ENCODE measurements at places on chromosomes 5 and 9.

DNA sequence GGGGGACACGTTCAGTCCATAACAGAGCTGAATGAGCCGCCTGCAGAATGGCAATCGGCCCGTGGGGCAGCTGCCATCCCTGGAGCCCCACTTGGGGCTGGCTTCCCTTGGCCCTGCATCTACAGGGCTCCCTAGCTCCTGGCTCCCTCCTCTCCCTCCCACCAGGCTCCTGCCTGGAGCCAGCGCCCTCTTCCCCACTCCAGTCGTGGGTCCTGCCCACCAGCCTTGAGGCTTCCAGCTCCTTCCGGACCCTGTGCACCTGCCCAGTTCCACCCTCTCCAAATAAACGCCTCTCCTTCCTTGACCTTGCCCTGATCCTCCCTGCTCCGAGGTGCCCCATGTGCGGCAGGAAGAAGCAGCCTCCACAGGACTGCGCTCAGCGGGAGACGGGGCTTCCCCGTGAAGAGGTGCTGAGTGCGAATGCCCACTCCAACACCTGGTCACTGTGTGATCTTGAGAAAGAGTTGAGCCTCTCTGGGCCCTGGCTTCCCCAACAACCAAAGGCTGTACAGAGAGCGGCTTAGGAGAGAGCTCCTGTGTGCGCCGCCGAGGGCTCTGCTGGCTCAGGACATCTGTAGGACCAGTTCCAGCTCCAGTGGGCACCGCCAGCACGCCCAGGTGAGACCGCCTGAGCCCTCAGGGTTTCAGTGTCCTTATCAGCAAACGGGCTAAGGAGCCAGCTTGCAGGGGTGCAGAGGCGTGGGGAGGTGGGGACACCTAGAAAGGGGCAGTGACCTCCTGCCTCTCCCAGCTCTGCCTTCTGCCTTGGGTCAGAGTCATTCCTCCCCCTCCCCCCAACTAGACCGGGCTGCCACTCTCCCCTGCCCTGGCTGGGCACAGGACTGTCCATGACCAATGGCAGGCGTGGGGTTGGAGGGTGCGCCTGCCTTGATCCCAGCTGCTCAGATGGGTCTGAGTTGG lies 12.1 kb downstream of the C9orf50 start:
- DNase-seq: no peak

DNA sequence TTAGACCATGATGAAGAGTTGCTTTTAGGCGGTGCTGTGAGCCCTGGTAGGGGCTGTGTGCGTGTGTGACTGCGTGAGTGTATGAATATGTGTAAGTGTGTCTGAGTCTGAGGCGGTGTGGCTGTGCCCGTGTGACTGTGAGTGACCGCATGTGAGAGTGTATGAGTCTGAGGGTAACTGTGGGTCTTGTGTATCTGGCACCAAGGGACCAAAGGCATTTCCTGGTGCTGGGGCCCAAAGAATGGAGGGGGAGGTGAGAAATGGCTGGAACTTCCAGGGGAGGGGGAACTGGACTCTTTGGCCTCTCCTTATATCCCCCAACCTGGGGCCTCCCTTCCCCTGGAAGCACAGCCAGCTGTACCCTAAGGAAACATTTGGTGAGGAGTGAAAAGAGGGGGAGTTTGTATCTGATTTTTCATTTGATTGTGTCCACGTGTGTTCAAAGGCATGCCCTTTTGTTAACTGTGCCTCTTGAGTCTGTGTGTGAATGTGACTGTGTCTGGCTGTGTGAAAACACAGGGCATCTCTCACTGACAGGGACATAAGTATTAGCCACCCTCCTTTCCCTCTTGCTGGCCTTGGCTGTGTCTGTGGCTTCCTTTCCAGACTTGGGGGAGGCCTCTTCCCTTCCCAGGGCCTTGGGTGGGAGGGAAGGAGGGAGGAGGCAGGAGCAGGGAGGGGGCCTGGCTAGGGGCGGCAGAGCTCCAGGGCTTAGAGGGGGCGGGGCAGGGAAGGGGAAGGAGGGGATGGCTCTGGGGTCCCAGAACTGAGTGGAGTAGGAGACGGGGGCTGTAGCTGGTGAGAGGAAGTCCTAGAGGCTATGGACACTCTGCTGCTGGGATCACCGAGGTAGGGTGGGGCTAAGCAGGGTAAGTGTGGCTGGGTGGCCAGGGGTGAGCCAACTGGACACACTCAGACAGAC lies 1.4 kb downstream of the IL11RA start:
- no peak for DNase-seq

- DNase-seq: no peak
These were observed 144.6 kb downstream of the CMYA5 start for GRCh38 chr5:79834098-79834753.

GRCh38 chr5:148998174-148998797 lies 64.6 kb downstream of the SH3TC2 start:
- DNase-seq: no peak

- no peak for DNase-seq
These were observed 305.9 kb upstream of the DAB2 start for GRCh38 chr5:39730699-39731098.

GRCh38 chr5:53023969-53024368 lies 34.8 kb downstream of the ITGA2 start:
- DNase-seq: no peak

DNA sequence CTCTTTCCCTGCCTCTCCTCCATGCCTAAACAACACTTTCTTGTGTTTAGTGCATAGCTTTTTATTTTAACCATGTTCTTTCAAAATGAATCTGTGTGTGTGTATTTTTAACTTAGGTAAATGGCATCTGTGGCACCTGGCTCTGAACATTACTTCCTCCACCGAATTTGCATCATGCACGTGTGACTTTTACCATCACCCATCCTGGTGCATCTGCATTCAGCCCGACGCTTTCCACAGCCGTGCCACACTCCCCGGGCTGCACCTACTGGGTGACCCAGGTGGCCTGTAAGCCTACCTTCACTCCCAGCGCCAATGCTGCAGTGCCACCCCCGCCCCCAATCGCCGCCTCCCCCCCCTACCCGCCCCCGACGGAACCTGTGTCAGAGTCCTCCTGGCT lies 12.7 kb upstream of the FCN1 start:
- DNase-seq: no peak

DNA sequence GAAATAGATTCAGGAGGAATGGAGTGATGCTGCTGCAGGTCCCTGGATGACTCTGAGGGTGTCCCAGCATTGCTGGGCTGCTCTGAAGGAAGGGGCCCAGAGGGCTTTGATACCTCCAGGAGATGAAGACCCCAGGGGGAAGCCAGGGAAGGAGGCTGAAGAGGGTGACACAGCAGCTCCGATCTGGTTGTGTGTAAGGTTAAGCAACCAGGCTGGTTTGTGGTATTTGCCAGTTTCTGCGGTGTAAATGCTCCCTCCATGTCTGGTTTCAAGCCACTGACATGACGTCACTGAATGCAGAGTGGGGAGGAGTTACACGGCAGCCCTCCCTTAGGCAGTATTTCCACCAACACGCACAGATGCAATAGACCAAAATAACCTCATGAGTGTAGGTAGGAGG lies 40.0 kb upstream of the ORM1 start:
- DNase-seq: no peak

DNA sequence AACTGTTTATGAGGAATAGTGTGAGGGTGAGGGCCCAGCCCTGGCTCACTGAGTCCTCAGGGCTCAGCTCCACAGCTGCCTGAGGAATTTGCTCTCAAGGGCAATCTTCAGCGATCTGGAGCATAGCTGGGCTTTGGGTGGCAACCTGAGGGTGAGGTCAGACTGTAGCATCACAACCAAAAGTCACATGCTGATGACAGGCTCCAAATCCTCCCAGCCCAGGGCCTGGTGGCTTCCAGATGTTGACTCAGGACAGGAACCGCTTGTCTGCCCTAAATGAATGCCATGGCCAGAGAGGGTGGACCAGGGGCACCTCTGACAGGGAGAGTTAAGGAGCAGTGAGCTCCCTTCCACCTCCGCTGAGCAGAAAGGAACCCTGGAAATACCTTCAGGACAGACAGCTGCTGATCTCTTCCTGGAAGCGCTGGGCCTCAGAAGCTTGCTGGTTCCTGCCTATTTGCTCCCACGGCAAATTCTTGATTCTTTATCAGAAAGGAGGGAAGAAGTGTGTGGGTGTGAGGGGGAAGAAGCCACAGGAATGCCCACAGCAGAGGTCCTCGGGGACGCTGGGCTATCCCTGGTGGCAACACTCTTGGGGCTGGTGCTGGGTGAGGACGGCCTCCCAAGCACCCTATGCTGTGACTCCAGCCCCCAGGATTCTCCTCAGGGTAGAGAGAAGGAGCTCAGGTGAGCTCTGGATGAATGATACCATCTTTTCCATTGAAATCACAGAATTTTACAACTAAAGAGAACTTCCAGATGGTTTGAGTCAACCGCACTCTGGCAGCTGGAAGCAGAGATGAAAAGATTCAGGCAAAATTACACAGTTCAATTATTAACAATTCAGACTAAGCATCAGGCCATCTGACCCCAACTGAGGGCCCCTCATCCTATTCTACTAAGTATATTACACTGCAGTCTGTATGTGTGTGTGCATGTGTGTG lies 13.8 kb upstream of the CTSL start:
- no peak for DNase-seq

DNA sequence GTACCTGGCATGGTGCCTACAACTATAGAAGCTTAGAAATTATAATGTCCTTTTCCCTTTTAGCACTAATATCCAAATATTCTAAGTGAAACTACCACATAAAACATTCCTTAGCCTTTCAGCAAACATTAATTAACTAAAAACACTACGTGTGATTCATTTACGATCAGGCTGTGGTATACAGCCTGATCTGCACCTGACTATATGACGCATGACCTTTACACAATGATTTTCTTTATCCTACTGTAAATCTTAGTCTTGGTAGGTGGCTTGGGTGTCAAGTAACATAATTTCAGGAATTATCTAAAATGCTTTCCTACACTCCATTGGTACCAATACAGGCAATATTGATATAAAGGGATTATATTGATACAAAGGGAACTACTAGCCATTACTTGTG lies 686.7 kb downstream of the DTWD2 start:
- DNase-seq: no peak

- DNase-seq: no peak
These were observed 62.9 kb upstream of the IL17B start for GRCh38 chr5:149441986-149442385.

DNA sequence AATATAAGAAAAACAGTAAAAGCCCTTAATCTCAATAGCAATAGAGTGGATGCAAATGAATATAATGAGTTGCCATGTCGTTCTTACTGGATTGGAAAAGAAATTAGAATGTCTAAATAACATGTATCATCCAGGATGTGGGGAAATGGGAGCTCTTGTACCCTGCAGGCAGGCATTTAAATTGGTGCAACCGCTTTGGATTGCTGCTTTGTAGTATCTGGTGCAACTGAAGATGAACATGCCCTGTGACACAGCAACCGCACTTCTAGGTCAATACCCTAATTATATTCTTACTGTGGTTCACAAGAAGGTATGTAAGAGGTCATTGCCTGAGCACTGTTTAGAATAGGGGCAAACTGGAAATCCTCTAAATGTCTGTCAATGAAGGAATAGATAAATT lies 18.9 kb downstream of the MRPS30 start:
- DNase-seq: no peak

DNA sequence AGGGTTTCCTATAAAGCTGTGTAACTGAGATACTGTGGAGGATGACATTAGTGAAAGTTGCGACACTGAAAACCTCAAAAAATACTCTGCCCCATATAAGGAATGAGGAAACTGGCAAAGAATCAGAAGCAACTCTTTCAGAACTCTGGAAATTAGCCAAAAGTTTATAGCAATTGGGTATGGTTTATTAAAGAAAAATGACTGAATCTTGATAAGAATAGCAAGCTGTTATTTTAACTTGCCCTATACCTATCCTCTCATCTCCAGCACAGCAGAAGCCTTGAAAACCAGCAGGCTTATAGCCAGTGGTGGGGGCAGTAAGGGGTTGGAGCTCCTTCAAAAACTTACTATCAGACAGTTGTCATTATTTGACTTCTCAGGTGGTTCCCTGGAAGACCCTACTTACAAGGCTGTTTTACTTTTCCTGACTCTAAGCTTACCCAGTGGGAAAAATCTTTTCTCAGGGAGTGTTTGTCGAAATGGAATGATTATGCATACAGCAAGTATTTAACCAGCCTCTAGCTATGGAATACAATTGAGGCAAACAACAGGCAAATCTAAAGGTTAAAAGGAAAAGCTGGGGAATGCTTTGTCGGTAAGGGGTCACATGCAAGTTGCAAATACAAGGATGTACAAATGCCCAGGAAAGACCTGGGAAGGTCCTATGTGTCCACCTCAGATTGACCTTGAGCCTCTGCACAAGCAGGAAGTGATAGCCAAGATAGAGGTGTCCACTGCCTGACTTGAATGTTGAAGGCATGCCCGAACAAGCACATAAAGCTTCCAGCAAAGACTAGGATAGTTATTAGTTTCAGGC lies 21.0 kb upstream of the FAM151B start:
- DNase-seq: no peak

DNA sequence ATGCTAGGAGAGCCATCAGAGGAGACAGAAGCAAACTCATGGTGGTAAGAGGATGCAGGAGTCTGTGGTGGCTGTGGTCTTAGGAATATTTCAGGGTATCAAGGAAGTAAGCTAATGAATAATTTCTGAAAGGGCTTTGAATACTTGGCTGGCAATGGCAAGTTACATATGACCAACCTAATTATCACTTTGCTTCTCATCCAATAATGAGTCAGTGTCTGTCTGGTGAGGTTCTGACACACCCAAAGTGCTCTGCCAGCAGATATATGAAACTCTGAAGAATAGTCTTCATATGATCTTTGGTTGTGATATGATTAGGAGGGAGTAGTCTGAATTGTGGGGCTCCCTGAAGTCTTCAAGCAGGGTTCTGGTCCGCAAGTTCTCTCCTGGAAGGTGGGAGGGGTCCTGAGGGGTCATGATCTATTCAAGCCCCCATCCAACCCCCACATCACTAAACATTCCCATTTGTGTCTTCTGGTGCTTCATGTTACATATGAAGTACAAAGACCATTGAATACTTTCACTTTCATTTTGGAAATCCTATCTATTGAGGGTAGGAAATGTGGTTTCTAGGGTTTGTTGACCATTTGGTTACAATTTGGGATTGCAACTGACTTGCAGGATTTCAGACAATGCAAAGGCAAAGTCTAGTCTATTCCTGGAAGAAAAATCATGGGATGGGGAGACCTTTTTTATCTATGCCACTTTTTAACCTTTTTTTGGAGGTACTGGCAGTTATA lies 199.9 kb upstream of the CDKN2B start:
- DNase-seq: no peak

GRCh38 chr9:21852754-21853153 lies 50.3 kb downstream of the MTAP start:
- DNase-seq: no peak

DNA sequence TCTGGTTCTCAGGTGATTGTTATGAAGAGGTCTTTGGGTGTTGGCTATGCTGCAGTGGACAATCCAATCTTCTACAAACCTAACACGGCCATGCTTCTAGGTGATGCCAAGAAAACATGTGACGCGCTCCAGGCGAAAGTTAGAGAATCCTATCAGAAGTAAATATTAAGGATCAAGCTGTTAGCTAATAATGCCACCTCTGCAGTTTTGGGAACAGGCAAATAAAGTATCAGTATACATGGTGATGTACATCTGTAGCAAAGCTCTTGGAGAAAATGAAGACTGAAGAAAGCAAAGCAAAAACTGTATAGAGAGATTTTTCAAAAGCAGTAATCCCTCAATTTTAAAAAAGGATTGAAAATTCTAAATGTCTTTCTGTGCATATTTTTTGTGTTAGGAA lies 101.3 kb downstream of the NNT start:
- DNase-seq: no peak

- no peak for DNase-seq
These were observed 30.2 kb upstream of the SMC5 start for GRCh38 chr9:70228611-70229010.

GRCh38 chr5:173671121-173671949 lies 54.9 kb upstream of the BOD1 start:
- DNase-seq: no peak

GRCh38 chr9:6924988-6925563 lies 167.3 kb downstream of the KDM4C start:
- no peak for DNase-seq

Data from stimulated activated CD4-positive, alpha-beta T cell treated with anti-CD3 and anti-CD28 coated beads, Interleukin-1b, Interleukin-23, amount 100 ng/mL, for 1 hour (primary cell).